Thoracic aorta (tissue), 2 donors: ENCODE measurements at places on chromosomes 1 and 21.

DNA sequence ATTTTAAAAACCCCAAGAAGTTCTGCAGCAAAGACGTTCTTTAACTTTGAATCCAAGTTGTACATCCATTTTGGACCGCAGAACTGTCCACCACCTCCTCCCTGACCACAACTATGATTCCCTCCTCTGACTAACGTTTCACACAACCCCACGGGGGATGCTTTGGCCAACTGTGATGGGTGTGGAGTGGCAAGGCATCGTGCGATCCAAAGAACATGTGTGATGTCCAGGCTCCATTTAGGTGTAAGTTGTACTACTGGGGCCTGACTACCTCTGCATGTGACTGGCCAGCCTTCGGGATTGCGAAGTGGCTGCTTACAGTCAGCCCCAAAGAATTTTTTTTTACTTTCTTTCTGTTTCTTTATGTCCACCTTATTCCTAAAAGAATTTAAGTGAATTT lies 6.7 kb downstream of the KCNJ15 start:
- DNase-seq, result no peak

GRCh38 chr1:112496290-112496689 lies 12.5 kb upstream of the WNT2B start:
- no peak for DNase-seq

- DNase-seq, result no peak
Observed at GRCh38 chr1:26711777-26712176, 16.0 kb downstream of the ARID1A start.

GRCh38 chr1:25899792-25900191 lies 6.4 kb downstream of the STMN1 start:
- no peak for DNase-seq

- DNase-seq, result no peak
Observed at GRCh38 chr1:177471244-177471643, 300.5 kb downstream of the BRINP2 start.
